ENCODE measurements at places on chromosomes 11 and 22. TPM values are rescaled to one million over a fixed set of nuclear protein-coding genes. Genes with fewer than 3 reads are reported as not detected.

DNA sequence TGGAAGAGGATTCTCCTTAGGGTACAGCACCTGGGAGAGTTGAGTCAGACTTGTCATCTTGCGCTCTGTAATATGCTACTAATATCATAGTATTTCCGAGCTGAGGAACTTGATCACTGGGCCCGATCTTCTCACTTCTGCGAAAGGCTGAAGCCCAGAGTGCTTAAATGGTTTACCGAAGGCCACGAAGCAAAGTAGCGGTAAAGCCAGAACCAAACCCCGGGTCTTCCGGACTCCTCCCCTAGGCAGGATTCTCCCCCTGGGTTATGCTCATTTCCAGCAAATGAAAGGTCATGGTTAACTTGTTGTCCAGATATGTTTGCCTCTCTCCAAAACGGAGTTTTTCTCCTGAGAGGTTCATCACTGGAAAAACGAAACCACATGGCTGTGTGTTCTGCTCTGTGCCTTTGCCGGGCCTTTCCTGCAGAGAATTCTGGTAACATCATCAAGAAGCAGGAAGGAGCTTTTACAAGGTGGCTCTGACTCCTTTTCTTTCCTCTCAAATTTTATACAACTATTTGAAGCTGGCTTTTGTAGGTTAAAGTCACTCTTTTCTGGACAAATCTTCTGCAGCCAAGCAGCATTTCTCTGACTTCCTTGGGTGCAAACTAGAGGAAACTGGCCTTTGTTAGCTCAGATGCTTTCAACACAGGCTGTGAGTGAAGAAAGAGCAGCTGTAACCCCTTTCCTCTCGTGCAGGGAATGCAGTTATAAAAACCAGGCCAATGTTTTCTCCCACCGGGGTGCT, 35.5 kb downstream of the UBASH3B start:
- peak; percentile 94 for DNase-seq

GRCh38 chr22:22397292-22397870, 111.2 kb downstream of the ZNF280B start:
- peak; percentile 87 for DNase-seq

DNA sequence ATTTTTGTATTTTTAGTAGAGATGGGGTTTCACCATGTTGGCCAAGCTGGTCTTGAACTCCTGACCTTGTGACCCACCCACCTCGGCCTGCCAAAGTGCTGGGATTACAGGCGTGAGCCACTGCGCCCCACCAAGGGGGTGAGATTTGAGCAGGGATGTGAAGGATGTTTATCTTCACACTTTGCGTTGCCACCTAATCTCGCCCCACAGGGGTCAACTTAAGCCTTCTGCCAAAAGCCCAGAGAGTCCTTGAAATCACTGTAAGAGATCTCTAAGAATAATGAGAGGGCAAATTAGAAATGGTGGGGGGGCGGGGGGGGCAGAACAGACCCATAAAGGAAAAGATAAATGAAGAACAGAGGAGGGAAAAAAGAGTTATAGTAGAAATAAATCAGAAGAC, 158.3 kb upstream of the TIMP3 start:
- DNase-seq = no peak

The RPUSD4 gene
- polyA plus RNA-seq = 34.9 TPM
